ENCODE measurements at places on chromosomes 12 and 14.
A peak's percentile ranks its signal among the peaks of the same experiment; 100 is the strongest.

DNA sequence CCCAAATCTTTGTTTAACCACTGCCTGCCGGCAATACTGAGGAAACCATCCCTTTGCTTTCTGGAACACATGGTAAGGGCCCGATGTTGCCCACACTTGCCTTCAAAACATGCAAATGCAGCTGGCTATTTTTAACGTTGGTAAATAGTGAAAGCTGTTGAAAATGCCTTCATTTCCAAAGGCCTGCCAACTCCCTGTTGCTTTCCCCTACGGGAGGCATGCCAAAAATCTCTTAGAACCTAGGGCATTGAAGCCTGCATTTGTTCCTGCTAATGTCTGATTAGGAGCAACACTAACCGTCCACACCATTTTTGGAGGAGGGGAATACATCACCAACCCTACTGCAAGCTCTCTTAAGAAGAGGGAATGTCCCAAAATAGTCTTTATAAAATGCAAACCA is 152.6 kb upstream of the NOS1 start:
- no peak for DNase-seq

DNA sequence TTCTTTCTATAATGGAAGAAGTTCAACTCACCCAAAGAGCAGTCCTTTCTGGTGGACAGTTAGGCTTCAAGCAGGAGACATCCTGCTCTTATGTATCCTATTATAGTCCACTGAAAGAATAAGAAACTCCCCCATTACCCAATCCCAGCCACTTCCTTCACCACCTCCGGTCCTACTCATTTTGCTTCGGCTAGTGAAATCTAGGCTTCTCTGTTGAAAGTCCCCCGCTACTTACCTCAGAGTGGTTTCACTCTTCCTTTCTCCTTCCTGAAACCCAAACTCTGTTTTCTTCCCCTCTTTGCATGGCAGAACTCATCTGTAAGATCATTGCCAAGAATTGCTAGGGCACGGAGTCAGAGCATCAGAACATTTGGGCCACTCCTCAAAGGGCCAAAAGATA is at the start of gene GPR84:
GPR84 (minus strand) TSS at position 74 of the 400 bp plus-strand sequence. CDS start 635 bp downstream, outside the sequence.
- DNase-seq = no peak

DNA sequence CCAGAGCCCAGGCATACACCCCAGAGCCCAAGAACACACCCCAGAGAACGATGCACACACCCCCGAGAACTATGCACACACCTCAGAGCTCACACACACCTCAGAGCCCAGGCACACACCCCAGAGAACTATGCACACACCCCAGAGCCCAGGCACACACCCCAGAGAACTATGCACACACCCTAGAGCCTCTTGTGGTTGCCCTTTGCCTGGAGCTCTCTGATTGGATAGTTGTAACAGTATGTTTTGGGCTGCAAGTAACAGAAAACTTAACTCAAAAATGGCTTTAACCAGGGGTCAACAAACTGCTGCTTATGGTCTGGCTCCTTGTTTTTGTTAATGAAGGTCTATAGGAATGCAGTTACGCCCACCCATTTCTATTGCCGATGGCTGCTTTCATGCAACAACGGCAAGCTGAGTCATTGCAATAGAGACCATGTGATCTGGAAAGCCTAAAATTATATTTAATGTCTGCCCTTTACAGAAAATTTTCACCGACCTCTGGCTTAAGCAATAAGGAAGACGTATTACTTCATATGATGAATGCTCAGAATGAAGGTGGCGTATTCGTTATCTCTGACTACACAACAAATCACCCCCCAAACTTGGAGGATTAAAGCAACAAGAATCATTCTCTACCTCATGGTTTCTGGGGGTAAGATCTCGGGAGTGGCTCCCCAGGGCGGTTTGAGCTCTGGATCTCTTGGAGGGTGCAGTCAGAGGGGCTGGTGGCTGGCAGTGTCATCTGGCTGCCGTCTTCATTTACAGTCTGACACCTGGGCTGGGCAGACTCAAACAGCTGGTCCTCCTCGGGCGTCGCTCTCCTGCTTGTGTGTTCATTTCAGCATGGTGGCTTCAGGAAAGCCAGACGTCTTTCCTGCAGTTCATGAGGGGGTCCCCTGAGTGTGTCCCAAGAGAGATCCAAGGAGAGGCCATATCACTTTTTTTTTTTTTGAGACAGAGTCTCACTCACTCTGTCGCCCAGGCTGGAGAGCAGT is 66.3 kb upstream of the NCOR2 start:
- DNase-seq = peak; percentile 80

DNA sequence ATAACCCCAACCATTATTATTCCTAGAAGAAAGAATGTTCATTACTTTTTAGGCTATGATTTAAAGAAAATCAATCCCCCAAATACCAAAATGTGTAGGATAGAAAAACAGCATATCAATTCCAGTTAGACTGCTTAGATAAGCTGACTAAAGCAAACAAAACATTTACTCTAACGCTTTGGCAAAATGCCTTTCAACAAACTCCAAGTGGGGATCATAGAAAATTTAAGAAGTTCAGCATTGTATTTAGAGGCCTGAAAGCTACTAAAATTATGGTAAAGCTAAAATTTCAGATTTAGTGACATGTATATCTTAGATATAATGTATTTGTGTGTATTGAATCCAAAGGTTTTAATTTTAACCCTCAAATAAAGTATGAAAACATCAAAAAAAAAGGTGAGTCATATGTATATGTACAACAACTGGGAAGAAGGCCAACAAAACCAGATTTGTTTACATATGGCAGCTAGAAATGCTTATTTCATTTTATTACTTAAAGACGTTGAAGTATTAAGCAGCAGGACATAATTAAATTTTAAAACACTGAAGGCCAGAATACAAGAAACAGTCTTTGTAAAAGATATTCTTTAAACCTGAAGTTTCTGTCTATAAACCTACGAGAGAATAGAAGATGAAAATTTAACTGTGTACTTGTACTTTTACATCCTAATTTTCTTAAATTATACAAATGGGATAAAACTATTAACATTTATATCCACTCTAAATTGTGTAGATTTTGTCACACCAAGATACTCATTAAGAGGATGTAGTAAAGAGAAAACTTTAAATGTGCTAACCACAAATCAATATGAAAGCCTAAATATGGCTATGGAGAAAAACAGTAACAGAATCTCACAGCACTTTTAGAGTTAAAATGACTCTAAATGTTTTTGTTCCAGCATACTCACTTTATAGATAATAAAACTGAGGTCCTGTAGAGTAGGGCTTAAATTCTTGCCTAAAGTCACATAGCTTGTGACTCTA is 71.4 kb downstream of the SLC41A2 start:
- DNase-seq = peak; percentile 72

GRCh38 chr12:69932154-69932553 is 107.1 kb downstream of the MYRFL start:
- no peak for DNase-seq

DNA sequence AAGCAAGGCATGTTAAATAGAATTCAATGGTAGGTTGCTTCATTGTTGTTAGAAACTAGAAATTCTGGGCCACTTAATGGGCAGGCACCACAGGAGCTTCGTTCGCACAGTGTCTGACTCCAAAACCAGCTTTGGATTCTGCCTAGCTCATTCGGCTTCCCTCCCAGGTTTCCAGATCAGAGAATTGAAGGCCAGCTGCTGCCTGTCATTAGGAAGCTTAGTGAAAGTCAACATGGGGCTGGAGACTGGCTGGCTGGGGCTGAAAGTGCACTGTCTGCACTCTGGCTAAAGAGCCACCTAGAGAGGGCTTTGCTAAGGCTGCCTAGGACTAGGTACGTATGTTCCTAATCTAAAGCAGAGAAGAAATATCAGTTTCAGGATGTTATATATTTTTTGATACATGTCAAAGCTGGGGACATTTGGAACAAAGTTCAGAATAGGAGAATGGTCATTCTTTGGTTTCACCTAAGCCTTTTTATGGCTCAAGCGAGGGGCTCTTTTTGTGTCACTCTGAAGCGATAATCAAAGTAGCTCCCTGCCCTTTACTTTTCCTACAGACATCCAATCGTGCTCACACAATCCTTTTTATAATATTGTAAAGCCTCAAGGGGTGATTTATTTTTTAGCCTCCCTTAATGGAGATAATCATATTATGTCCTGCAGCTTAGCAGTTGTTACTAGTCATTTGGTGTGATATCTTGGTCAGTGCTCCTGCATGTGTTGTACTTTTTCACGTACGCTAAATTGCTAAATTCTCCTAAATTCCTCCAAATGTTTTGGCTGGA is 238.5 kb upstream of the NAV3 start:
- DNase-seq = no peak

GRCh38 chr14:104390221-104390931 is 189.2 kb upstream of the C14orf180 start:
- DNase-seq = no peak

DNA sequence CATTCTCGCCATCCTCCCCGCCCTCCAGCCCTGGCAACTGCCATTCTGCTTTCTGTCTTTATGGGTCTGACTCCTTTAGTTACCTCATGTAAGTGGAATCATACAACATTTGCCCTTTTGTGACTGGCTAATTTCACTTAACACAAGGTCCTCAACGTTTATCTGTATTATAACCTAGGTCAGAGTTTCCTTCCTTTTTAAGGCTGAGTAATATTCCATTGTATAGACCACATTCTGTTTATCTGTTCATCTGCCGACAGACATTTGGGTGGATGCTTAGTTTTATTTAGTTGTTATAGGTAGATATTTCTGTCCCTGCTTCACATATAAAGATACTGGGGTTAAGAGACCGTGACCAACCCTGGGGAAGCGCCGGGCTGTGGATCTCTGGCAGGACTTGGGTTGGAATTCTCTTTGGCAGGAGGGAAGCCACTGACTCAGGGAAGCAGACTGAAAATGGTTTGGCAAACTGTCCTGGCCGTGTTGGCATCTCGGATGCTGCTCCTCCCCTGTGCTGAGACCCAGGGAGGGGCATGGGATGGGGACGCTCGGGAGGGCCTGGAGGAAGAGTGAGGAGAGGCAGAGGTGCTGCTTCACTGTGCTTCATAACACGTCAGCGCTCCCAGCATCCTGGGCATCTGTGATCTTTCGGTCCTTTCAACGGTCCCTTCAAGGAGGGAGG is 38.9 kb downstream of the TEAD4 start:
- no peak for DNase-seq

DNA sequence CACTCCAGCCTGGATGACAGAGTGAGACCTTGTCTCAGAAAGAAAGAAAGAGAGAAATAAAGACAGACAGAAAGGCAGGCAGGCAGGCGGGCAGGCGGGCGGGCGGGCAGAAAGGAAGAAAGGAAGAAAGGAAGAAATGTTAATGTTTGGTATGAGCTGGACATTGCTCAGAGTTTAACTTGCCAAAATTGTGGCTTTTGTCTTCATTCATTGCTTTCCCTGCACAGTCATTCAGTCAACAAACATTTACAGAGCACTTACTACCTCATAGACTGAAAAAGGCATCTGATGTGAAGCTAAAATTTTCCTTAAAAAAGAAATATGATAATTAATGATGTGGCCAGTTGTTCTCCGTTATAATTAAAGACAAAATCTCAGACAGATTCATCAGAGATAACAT is 247.1 kb downstream of the SPTSSA start:
- no peak for DNase-seq

GRCh38 chr12:4460761-4461160 is 15.1 kb upstream of the FGF6 start:
- DNase-seq = no peak

DNA sequence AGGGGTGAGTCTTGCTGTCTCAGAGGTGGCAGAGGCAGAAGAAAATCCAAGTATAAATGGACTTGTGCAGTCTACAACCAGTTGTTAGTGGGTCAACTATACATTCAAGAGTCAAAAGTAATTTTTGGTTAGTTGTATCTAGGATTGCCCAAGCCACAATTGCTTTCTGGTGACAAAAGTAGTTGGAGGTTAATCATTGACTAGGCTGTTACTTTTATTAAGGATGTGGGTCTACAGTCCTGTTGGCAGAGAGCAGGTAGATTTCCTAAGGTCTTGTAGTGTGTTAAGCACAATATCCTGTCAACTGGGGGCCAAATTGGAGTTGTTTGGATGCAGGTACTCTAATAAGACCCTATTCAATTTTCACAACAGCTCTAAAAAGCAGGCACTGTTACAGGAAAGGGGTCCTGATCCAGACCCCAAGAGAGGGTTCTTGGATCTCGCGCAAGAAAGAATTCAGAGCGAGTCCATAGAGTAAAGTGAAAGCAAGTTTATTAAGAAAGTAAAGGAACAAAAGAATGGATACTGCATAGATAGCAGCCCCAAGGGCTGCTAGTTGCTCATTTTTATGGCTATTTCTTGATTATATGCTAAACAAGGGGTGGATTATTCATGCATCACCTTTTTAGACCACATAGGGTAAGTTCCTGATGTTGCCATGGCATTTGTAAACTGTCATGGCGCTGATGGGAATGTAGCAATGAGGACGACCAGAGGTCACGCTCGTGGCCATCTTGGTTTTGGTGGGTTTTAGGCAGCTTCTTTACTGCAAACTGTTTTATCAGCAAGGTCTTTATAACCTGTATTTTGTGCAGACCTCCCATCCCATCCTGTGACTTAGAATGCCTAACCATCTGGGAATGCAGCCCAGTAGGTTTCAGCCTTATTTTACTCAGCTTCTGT is 232.6 kb upstream of the SRRM4 start:
- no peak for DNase-seq

GRCh38 chr12:120224304-120225199 is 23.6 kb upstream of the RPLP0 start:
- no peak for DNase-seq

- DNase-seq = peak; percentile 36
Measured at GRCh38 chr14:103385929-103386712, 906 bp downstream of the MARK3 start.

GRCh38 chr12:76470028-76470939 is 89.3 kb downstream of the OSBPL8 start:
- DNase-seq = peak; percentile 85

- peak; percentile 29 for DNase-seq
Measured at GRCh38 chr14:31414190-31414833, 6.0 kb downstream of the HEATR5A start.

DNA sequence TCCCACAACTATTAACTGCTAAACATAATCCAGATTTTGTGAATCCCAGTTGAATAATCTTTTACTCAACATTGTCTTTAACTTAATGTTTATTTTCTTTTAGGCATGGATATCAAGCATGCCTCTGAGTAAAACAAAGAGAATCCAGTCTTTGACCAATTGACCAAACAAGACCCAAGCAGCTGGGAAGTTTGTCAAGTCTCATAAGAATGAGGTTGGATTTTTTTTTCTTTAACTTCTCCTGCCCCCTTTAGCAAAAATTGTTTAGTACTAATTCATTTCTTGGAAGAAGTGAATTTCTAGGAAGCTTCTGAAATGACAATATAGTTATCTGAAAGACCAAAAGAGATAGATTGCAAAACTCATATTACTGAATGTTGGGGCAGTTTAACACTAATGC is 89.9 kb downstream of the OTOGL start:
- DNase-seq = peak; percentile 54

DNA sequence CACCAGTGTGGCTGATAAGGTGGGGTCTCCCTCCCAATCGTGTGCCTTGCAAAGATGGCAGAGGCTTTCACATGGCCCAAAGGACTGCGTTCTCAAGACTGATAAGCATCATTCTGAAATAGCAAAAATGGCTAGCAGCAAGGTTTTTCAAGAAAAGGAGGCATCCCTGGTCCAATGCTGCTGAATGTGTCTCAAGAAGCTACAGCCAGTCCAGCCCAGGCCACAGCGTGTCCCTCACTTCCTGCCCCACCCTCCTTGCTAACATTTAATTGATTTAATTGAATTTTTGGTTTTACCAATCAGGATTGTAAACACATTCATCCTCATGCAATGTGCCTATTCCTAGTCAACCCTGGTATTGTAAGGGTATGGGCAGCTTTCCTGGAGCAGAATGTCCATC is 55.9 kb downstream of the C14orf132 start:
- no peak for DNase-seq

Data from fibroblast of pulmonary artery (primary cell).